Large intestine (tissue), 12 donors: ENCODE measurements at places on chromosomes 1 and 21. TPM values are rescaled to one million over a fixed set of nuclear protein-coding genes. Genes with fewer than 3 reads are reported as not detected.

- no peak for DNase-seq
Measured at GRCh38 chr1:158509471-158510156, 37.6 kb downstream of the OR10R2 start.

GRCh38 chr1:87956072-87956471 is 627.4 kb downstream of the LMO4 start:
- no peak for DNase-seq

Gene ZNF648
- 0.04 TPM for polyA plus RNA-seq

DNA sequence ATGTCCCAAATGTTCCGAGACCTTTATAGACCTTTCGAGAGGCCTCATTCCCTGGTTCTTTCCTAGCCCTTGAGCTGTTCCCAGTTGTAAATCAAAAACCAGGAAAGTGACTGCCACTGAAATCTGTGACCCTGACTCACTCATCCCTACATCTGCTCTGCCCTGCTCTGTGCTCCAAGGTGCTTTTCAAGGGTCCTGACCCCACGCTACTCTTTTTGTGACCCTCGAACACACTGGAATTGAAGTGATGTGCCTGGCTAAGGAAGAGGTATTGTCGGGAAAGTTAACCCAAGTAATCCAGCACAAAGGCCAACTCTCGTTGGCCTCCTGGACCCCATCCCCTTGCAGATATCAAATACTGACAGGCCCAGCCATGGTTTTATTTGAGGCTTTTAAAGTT is 244.4 kb downstream of the HHAT start:
- no peak for DNase-seq

Gene OR2T33
- not detected for polyA plus RNA-seq

DNA sequence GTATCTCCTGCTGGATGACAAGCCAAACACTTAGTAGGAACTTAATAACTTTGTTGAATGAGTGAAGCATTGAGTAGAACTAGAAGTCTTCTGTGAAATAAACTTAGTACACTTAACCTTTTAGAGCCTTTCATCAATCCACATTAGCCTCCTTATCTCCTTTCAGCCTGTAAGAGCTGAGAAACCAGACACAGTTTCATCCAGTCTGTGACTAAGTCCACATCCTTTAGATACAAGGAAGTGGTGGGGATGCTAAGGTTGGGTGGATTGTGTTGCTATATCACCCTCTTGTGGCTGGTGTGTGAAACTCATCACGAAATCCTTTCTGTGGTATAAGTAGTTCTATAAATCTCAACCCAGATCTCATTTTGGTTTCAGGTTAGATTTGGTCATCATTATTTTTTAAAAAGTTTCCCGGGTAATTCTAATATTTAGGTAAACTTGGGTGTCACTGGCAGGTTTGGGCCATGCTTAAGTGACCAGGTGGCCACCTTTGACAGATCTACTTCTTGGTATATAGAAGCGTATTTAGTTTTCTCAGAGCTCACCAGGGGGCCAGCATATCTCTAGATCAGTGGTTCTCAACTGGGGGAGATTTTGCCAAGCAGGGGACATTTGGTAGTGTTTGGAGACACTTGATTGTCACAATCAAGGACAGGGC is 27.8 kb upstream of the CD84 start:
- DNase-seq = peak; percentile 87

Gene CRYAA
- polyA plus RNA-seq = not detected

- DNase-seq = no peak
Measured at GRCh38 chr21:41536076-41536826, 28.3 kb upstream of the TMPRSS2 start.

- DNase-seq = no peak
Measured at GRCh38 chr1:236082526-236082925, 17.6 kb upstream of the NID1 start.

GRCh38 chr1:20282533-20282932 is 8.1 kb upstream of the VWA5B1 start:
- no peak for DNase-seq

Gene LCE1E
- polyA plus RNA-seq = not detected

- no peak for DNase-seq
Measured at GRCh38 chr1:86419277-86419903, 4.6 kb upstream of the CLCA2 start.

Gene LAMB3
- polyA plus RNA-seq = 156 TPM
